ENCODE measurements at places on chromosomes 2 and 18.

DNA sequence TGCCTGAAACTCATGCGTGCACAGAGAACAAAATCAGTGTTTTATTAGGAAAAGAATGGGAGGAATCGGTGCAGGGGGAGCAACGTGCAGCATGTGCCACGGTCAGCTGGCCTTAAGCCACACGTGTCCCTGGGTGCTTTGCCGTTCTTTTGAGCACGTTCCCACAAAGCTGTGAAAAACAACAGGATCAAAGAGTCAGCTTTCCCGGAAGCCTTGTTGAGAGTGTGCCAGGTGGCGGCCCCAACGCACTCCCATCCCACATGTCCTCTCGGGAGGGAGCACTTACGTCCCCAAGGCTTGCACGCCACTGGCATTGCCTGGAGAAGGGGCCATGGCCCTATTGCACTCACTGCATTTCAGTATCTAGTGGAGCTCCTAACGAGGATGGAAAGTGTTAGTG is 511.2 kb downstream of the EIPR1 start:
- DNase-seq: no peak

- DNase-seq: peak; percentile 28
Observed at GRCh38 chr2:98412751-98413458, 31.8 kb upstream of the INPP4A start.

DNA sequence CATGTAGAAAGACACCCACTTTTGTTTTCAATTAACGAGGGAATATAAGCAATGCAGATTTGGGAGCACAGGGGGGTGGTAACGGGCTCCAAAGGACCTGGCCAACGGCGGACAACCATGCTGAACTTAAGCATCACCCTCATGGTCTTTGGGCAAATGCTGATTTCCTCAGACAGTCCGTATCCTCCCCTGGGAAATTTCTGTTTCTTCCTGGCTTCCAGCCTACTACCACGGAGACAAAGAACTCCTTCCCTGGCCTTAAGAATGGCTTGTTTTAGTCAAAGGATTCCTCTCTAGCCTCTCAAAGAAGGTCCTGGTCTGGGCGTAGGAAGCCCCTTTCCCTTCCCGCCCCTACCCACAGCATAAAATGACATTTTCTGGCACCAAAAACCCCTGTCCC is 34.3 kb downstream of the EN1 start:
- DNase-seq: no peak

GRCh38 chr2:26682155-26682554 is 10.4 kb upstream of the KCNK3 start:
- DNase-seq: no peak

GRCh38 chr18:62198259-62198658 is 11.2 kb downstream of the RELCH start:
- DNase-seq: no peak

DNA sequence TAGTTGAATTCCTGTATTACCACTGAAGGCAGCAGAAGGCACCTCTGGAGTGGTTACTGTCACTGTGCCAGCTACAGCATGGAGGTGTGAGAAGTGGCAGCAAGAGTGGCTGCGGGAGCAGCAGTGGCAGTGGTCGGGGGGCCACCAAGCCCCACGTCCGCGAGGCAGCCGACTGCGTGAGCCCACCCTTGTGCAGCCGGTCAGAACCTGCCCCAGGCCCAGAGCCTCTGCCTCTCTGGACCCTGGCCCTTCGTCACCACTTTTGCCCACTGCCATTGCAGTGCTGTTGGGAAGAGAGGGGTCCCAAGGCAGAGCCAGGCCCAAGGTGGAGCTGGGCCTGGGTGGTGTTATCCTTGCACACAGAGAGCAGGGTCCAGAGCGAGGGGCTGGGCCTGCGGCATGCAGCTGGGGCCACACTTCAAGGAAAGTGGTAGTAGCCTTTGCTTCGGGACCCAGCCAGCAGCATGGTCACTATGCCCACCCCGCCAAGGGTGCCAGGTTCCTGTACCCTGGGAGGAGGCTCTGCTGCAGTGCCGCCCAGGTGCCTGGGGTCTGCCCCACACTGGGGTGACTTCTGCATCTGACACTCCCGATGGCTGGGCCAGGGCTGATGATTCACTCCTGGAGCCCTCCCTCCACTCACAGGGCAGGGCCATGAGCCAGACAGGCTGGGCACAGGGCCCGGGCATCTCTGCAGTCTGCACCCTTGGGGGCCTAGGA is 450.1 kb upstream of the LRATD1 start:
- no peak for DNase-seq

Measured in stimulated activated CD4-positive, alpha-beta T cell treated with anti-CD3 and anti-CD28 coated beads, Interleukin-2, amount 100 ng/mL, for 4 hours (primary cell).